OCI-M1 (cell line): ENCODE measurements at places on chromosomes 12 and 14.

- DNase-seq: no peak
Observed at GRCh38 chr14:53619691-53620231, 336.9 kb downstream of the BMP4 start.

DNA sequence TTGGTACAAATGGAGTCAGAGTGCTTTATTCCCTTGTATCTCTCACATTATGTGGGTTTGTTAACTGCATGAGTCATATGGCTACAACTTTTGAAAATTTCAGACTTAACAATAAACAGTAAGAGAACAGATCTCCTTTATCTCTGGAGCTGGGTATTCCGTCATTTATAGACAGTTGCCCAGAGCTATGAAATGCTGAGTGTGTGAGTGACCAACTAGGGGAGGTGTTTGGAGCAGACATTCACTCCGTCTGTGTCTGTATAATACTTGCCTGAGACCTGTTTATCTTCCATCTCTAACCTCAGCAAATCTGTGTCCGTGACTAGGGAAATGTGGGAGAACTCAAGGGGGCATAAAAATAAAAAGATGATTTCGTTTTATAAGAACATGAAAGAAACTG lies 279.9 kb upstream of the FAR2 start:
- no peak for DNase-seq

DNA sequence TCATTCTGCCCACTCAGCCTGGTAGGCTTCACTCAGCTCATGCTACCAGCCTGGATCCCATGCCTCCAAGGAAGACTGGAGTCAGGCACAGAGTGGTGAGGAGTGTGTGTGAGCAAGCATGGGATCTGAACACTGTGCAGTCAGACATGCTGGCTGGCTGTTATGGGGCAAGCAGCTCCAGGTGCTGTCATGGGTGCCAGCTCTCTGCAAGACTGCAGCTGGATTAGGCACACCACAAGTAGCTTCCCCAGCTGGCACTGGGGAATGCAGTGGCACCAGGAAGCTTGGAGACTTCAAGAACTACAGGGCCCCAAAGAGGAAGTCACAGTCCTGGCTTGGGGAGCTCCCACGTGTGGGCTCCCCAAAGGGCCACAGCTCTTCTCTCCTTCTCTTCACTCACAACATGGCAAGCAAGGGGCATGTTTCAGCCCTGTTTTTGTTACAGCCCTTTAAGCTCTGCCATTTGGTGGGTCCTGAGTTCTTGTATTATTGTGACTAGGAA lies 202.5 kb downstream of the VRK1 start:
- no peak for DNase-seq

DNA sequence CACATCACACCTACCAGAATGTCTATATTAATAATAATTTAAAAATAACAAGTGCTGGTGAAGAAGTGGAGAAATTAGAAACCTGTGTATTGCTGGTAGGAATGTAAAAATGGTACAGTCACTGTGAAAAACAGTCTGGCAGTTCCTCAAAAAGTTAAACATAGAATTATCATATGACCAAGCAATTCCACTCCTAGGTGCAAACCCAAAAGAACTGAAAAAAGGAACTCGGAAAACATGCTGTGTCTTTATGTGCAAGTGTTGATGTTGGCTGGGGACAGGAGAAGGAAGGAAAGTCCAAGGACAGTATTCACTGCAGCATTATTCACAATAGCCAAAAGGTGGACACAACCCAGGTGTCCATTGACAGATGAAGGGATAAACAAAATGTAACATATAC lies 146.5 kb downstream of the TTC7B start:
- DNase-seq: no peak

DNA sequence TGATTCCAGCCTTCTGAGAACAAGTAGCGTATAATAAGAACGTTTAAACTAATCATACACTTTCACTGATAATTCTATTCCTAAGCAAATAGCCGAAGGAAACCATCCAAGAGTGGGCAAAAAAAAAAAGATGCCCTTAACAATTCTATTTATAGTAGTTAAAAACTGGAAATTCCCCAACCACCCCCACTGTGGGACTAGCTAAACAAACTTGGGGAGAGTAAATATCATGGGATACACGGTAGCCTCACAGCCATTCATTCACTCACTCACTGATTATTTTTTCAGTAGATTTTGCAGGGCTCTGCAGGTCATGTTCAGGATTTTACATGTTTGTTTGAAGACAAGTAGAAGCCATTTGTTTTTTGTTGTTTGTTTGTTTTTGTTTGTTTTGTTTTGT lies 197.0 kb downstream of the ETV6 start:
- no peak for DNase-seq

DNA sequence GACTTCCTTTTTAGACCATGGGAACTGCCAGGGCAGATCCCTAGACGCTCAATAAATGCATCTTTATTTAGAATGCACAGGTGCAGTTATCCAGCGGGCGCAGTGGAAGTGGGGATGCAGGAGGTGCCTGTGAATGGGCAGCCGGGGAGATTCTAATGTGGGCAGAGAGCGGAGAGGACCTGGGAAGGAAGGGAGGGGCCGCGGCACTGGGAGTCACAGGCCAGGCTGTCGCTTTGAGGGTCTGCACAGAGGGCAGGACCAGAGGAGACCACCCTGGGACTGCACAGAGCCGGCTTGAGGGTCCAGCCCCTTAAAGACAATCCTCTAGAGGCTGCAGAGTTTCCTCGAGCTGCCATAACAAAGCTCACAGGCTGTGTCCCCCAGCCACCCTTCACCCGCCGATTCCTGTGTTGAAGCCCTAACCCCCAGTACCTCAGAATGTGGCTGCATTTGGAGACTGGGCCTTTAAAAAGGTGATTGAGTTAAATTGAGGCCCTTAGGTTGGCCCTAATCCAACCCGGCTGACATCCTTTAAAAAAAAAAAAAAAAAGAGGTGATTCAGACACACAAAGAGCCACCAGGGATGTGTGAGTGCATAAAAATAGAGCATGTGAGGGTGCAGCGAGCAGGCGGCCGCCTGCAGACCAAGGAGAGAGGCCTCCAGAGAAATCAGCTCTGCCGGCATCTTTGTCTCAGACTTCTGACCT lies 44.4 kb upstream of the PPP2R5C start:
- no peak for DNase-seq

DNA sequence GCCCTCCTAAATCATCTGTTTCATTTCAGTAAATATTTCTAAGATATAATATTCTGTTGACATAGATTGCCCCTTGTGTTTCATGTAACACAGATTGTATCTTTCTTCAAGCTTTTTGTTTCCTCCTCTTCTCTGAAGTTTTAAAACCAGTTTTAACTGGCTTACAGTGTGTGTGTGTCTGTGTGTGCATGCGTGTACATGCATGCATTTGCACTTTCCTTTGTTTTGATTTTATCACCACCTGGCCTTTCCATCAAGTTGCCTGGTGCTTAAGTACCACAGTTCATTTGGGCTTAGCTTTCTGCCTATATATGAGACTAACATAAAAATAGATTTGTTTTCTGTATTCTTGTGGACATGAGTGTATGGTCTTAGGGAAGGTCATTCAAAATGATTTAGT lies 31.9 kb downstream of the ETNK1 start:
- peak; percentile 23 for DNase-seq

GRCh38 chr12:96155781-96156180 lies 38.4 kb upstream of the ELK3 start:
- no peak for DNase-seq

GRCh38 chr12:128424931-128425431 lies 158.0 kb downstream of the TMEM132C start:
- no peak for DNase-seq

DNA sequence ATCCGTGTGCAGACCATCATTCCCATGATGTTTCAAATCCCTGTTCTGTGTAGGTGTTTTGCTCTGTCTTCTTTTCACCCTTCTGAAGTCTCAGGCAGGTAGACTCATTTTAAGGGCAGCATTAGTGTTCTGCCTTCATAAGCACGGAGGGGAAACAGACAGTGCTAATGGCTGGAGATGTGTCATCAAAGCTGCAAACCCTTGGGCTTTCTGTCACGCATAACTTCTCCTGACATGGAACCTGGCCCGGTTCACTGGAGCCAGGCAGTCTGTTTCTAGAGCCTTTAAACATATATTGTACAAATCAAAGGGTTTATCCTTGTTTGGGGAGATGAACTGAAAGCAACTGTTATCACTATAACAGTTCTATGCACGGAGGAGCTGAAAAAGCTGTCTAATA lies 141.4 kb downstream of the TMEM132D start:
- no peak for DNase-seq

- DNase-seq: no peak
Observed at GRCh38 chr14:103897075-103897947, 30.9 kb upstream of the TDRD9 start.

DNA sequence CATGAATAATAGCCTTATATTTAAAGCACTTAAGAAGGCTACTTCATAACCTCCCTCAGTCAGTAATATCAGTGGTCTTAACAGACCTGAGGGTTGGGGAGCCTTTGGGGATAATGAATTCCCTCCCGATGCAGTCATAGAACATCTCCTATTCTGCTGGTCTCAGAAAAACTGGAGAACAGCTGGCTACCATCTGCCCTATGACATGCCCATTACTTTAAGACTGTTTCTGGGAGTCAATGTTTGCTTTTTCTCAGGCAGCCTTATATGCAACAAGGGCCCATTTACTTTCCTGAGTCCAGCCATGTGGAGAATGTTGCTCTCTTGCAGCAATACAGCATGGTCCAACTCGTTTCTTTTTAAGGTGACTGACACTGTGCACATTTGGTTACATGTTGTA lies 161.7 kb upstream of the PARP11 start:
- DNase-seq: no peak

GRCh38 chr12:53968214-53969127 lies 4.5 kb upstream of the HOXC11 start:
- no peak for DNase-seq

GRCh38 chr14:87080146-87080545 lies 912.8 kb downstream of the GALC start:
- no peak for DNase-seq

GRCh38 chr14:64966976-64967375 lies 5.2 kb downstream of the RAB15 start:
- no peak for DNase-seq

DNA sequence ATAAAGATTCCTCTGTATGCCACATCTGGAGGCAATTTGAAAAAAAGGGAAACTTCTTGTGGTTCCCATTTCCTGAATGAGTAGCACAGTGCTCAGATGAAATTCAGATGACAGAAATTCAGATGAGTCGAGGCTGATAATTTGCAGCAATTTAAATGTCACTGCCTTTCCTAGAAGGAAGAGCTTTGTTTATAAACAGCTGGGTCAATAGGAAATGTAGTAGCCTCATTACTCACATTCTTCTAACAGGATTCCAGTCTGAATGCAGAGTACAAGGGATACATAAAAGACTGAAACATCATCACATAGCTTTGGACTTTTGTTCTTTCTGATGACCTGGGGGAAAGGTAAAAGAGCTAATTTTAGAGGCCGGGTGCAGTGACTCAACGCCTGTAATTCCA lies 11.3 kb upstream of the DACT1 start:
- no peak for DNase-seq

- DNase-seq: no peak
Observed at GRCh38 chr14:25841226-25841625, 756.6 kb downstream of the NOVA1 start.

GRCh38 chr12:19066475-19067001 lies 63.0 kb upstream of the PLEKHA5 start:
- DNase-seq: no peak

DNA sequence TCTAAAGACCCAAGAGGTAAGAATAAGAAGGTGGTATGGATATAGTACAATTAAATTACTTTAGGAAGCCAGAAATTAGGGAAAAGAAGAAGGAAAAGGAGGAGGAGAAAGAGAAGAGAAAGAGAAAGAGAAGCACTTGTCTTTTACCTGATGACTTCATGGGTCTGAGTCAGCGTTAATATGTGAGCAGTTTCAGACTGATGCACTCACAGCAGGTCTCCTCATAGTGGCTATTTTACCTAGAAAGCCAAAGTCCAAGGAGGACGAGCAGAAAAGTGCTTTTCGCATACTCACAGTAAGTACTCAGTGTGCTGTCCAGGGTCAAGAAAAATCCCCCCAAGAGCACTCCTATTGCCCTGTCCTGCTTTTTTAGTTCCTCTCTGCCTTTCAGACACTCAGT lies 222.1 kb downstream of the C12orf42 start:
- DNase-seq: no peak

- no peak for DNase-seq
Observed at GRCh38 chr14:89540830-89541470, 123.9 kb upstream of the FOXN3 start.

- peak; percentile 10 for DNase-seq
Observed at GRCh38 chr12:96359328-96359727, 40.9 kb downstream of the CDK17 start.

DNA sequence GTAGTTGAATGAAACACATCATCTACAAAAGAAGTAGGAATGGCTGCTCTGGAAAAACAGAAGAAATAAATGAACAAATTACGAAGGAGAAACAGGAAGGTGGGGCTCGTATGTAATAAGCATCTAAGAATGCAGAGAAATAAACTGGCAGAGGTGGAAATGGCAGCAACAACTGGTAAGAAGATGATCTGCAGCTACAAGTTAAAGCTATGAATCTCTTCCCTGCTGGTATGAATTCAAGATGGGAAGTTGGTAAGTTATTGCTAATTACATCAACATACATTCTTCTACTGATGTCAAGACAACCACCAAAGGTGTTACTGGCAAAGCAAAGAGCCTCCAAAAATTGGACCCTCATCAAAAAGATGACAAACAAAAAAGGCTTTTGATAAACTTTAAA lies 59.8 kb downstream of the HECTD4 start:
- DNase-seq: no peak

DNA sequence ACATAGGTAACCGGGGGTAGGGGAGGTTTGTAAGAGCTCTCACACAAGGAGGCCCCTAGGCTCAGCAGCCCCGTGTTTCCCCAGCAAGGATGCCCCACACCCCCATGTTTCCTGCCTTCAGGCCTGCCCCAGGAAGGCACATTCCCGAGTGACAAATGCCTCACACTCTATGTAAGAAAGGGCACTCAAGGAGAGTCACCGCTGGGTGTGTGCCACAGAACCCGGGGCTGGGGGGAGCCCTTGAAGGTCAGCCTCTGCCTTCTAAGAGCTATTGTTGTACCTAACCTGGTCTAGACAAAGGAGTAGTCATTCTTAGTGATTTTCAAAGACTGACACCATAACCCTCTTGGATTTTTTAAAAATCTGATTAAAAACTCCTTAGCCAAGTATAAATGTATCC lies 333.6 kb downstream of the DPF3 start:
- DNase-seq: no peak

DNA sequence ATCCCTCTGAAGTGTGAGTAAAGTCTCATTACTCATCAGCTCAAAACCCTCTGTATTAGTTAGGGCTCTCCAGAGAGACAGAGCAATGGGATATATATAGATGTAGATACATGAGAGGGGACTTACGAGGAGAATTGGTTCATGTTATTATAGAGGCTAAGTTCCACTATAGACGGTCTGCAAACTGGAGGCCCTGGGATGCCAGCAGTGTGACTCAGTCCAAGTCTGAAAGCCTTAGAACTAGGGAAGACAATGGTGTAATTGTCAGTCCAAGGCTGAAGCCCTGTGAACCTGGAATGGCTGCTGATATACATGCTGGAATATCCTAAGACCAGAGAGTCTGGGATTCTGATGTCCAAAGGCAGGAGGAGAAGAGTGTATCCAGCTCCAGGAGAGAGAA lies 57.3 kb upstream of the CEP83 start:
- DNase-seq: no peak
